ENCODE measurements at places on chromosomes 2 and 18.
A peak's percentile ranks its signal among the peaks of the same experiment; 100 is the strongest.

DNA sequence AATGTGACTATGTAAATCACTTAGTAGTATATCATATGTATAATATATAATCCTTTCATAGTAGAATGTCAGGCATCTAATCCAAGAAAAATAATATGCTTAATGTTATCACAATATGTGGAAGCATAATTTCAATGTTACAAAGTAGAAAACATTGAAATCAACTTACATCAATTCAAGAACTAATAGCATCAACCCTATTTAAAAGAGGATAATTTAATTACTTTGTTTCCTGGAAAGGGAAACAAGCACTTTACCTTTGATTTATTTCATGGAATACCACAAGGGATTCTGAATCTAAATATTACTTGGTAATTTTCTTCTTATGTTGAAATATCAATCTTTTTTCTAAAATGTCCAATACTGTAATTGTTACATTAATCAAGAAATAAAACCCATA is 30.6 kb upstream of the SOCS6 start:
- DNase-seq, result no peak

DNA sequence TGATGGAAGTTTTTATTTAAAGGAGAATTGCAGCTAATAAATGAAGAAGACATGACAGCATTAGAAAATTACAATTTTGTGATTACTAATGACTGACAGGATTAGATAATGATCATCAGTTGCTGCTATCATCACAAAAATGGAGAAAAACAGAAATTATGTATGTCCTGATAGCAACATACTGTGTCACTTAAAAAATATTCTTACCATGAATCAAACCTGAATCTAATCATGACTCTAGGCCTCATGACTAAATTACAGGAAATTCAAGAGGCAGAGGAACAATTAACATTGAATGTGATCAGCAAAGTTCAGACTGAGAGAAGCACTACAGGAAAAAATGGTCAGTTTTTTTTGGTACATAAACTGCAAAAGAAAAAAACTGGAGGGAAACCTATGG is 147.8 kb downstream of the PMAIP1 start:
- no peak for DNase-seq

DNA sequence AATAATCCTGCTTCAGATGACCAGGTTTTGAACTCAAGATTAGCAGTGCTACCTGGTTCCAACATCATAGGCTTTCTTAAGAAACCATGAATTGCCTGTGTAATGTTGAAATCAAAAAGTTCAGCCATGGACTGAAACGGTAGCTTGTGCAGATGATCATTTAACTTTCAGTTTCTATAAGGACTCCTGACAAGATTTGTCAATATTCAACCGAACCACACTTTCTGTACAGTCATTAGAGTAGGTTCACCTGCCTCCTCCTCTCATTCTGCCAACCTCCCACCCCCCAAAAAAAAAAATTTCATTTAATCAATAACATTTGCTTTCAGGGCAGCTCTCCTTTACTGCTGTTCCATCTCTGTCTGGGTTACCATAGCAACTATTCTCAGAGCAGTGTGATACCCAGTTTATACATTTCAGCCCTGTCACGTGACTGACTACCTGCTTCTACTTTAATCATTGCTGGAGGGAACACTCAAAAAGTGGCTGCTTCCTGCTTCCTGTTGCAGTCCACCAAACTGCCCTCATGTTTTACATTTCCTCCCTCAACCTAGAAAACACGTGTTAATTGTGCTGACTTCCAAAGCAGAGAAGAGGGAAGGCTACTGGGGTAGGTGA is 275.5 kb downstream of the SS18 start:
- DNase-seq, result no peak

DNA sequence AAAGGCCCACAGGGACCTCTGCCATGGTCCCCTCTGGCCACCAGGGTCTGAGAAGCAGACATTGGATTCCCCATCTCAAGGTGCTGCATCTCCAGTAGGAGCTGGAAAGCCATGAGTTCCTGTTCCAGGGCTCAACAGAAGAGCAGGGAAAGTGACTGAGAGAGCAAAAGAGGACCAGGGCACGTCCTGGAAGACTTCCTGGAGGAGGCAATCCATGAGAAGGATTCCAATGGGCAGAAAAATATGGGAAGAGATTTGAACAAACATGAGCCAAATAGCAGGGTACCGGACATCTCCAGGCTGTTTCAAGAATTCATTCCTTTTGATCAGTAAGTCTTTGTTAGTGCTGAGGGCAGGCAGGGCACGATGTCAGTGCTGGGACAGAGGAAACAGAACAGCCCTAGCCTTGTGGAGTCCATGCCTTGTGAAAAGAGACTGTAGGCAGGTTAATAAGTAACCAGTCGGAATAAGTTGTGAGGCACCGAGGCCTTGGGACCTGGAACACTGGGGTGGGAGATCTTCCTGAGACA is 72.8 kb upstream of the TWIST2 start:
- no peak for DNase-seq

DNA sequence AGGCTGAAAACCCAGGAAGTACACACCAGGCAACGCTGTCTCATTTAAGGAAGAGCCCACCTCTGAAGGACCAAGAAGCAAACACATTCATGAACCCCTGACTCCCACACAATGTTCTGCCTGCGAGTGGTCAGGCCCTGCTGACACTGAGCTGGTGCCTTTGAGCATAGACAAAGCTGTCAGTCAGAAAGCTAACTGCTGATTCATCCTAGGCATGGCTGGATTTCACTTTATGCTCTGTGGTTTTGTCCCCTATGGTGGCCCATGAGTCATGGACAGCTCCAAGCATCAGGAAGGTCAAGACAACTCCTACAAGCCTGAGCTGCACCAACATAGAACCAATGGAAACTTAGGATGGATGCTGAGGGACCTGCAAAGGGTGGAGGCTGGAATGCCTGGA is 78.9 kb downstream of the UXS1 start:
- no peak for DNase-seq

GRCh38 chr18:64713284-64713683 is 564.4 kb upstream of the LINC00305 start:
- peak; percentile 84 for DNase-seq

DNA sequence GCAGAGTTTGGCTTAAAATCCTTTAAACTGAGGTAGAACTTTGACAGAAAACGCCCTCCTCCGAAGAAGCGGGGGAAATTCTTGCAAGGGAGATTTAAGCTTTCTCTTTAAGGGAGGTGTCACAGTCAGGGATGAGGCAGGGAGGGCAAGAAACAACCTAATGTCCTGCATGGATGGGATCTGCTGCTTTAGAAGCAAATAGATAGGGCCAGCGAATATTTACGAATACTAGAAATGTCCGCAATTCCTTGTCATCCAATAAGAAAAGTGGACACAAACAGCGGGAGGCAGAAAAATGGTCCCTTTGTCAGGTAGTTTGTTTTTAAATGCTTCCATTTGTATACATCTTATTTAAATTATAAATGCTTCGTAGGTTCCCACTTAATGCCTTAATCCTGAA is 12.0 kb downstream of the MEIS1 start:
- no peak for DNase-seq

GRCh38 chr2:40554665-40555294 is 102.9 kb upstream of the SLC8A1 start:
- peak; percentile 76 for DNase-seq

DNA sequence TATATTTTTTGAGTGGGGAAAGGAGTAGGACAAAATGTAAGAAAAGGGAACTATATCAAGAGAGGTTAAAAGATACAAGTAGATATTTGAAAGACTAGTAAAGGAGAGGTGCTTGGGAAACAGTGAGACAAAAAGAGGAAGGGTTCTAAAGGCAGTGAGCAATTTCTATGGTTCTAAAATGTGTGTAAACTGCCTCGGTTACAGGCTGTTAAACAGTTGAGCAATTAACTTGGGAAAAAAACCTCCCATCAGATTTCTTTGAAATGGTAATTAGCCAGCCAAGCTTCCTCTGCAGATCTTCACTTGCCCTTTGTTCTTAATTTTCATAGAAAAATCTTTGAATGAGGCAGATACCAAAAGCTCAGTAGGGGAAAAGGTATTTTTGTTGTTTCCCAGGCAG is 238.7 kb upstream of the KCNH7 start:
- no peak for DNase-seq

DNA sequence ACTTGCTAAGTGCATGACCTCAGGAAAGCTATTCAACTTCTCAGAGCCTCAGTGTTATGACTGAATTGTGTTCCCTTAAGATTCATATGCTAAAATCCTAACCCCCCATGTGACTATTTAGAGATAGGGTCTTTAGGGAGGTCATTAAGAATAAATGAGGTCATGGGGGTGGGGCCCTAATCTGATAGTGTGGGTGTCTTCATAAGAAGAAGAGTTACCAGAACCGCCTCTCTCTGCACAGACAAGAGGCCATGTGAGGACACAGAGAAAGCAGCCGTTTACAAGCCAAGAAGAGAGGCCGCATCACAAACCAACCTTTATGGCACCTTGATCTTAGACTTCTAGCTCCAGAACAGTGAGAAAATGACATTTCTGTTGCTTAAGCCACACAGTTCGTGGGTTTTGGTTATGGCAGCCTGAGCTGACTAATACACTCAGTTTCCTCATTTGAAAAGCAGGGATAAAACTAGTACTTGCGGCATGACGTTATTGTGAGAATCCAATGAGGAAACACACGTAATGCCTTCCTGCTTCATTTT is 9.9 kb downstream of the SH2D6 start:
- no peak for DNase-seq

DNA sequence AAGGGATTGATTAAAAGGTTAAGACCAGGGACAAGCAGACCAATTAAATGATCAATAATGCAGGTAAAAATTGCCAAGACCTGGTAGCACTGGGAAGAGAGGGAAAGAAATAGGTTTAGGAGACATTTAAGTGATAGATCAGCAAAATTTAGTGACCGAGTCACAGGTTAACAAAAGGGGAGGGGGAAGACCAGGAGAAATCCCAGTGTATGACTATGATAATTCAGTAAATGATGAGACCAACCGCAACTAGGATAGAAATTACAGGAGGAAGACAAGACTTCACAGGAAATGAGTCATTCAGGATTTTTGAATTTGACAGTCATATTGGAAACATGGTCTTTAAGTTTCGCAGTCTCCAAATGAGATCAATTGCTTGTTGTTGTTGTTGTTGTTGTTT is 62.9 kb downstream of the COBLL1 start:
- no peak for DNase-seq

DNA sequence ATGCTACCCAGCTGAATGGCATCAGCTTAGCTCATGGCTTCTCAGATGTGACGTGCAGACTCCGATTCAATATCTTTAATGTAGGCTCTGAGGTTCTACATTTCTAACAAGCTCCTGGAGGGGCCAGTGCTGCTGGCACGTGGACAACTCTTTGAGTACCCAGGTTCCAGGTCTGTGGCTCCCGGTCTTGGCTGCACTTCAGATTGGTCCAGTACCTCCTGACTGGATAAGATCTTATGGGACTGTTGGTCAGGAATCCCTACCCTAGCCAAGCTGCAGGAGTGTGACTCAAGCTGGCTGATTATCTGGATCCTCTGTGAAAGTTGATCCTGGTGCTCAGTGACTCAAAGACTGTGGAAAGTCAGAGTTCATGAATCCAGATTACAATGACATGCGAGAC is 222.1 kb downstream of the ANKRD30B start:
- no peak for DNase-seq

- DNase-seq, result no peak
Observed at GRCh38 chr2:236852977-236853374, 232.7 kb upstream of the COPS8 start.

GRCh38 chr2:39359453-39360038 is 77.5 kb downstream of the MAP4K3 start:
- no peak for DNase-seq

- DNase-seq, result no peak
Observed at GRCh38 chr2:28578774-28579173, 82.9 kb downstream of the PLB1 start.

DNA sequence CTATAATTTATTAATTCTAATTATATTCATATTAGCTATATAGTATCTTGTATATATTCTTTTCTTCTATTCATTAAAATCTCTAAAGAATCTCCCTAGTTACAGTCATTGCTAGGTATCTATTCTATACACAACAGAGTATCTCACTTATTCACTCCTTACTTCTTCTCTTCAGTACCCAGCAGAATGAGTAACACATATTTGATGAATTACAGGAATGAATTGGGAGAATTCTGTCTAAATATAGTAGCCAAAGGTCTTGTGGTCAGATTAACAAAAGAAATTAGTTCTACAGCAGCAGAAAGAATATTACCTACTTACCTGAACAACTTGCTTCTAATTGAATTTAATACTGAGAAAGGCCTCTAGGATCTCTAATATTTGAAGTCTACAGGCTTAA is 758.0 kb upstream of the ZEB2 start:
- DNase-seq, result no peak

DNA sequence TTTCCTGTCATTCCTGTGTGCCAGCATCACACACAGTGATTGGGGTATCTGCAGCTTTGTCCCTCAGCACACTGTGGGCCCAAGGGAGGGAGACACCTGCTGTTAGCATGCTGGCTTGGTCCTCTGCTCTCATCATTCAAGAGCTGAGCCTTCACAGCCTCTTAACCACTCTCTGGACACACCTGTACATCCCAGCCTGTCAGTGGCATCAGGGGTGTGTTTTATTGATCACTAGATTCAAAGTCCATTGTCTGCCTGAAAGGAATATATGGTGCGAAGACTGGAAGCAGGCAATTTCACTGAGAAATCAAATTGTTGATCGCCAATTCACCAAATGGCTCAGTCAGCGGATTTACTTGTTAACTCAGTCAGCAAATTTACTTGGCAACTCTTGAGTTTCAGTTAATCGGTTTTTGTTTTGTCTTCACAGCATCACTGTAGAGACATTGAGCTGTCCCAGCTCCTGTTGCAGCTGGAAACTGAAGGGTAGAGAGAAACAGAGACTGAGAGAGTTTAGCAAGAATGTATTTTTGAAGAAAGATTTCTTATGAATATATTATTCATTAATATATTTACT is 56.3 kb upstream of the TMEM200C start:
- no peak for DNase-seq

GRCh38 chr2:85243101-85244072 is 84.4 kb downstream of the TGOLN2 start:
- DNase-seq, result no peak

GRCh38 chr2:158979772-158980171 is 11.3 kb downstream of the TANC1 start:
- DNase-seq, result no peak

DNA sequence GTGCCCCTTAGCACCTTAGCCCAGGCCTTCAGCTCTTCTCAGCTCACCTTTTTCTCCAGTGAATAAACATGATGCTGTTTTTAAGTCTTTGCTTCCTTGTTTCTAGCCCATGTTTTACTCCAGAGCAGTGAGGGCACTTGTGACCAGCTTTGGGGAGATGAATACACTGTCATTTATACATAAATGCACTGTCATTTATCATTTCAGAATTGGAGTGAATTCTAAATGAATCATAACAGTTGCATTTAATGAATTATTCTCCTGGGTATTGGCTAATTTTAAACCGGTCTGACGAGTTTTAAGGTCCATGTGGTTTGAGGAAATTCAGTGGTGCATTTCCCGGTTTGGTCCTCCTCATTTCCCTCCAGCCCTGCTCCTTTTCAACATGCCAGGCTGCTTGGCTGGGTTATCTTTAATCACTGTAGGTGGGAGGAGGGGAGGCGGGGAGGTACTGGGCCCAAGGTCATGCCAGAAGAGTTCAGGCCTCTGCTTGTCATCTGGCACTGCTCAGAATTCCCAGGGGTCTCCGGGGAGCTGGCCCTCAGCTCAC is 23.9 kb downstream of the PRKCE start:
- DNase-seq, result no peak

- DNase-seq, result no peak
Observed at GRCh38 chr18:74329688-74330205, 14.1 kb downstream of the C18orf63 start.
